T-helper 17 cell (primary cell): ENCODE measurements at places on chromosomes 7 and 10.

DNA sequence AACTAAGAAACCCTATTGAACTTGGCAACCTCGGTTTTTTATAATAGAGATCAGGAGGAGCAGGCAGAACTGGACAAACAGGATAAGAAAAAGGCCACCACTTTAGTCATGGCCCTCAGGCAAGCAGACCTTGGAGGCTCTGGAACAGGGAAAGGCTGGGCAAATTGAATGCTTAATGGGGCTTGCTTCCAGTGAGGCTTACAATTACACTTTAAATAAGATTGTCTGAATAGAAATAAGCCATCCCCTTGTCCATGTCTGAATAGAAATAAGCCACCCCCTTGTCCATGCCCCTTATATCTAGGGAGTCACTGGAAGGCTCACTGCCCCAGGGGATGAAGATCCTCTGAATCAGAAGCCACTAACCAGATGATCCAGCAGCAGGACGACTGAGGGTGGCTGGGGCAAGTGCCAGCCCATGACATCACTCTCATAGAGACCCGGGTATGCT is 40.6 kb downstream of the AKR1B15 start:
- no peak for DNase-seq

DNA sequence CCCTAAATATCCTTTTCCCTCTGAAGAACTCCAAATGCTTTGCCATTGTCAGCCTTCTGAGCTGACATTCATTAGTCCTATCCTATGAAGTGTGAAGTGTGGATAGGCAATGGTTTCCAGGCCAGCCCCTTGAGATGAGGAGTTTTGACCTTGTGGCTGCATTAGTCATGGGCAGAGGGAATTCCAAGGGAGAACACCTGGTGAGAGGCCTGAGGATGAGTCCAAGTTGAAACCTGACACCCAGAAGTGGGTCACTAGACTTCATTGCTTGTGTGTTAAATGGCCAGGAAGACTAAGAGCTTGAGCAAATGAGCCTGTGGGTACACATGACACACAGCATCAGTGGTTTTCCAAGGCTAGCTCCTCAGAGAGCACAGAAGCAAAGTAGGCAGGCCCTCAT is 260.8 kb downstream of the SKAP2 start:
- no peak for DNase-seq

DNA sequence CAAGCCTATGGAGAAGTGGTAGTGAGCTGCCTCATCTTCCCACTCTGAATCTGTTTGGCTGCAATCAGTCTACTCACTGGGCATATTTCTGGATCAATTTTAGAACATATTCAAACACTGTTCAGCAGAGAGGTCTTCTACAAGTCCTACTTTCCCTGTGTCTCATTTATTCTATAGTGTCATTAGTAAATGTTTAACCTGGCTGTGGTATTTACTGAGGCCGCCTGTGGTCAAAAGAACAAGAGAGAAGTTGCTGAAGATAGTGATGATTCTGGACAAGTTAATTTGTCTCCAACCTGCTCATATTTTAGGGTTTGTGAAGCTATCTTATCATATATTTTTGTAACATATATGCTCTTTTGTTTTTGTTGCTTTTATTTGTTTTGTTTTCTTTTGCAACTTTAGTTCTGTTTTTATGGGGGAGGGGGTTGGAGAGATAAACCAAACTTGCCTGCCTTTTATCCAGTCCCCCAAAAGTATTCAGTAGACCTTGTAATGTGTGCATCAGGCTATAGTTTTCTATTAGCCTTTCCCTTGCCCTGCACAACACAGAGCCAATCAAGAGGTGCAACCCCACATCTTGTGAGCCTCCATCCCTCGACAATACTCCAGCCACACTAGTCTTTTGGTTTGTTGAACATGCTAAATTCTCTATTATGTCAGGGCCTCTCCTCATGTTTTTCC is 362.8 kb upstream of the MBL2 start:
- DNase-seq, result no peak

GRCh38 chr7:45703373-45703821 is 129.2 kb downstream of the ADCY1 start:
- no peak for DNase-seq

DNA sequence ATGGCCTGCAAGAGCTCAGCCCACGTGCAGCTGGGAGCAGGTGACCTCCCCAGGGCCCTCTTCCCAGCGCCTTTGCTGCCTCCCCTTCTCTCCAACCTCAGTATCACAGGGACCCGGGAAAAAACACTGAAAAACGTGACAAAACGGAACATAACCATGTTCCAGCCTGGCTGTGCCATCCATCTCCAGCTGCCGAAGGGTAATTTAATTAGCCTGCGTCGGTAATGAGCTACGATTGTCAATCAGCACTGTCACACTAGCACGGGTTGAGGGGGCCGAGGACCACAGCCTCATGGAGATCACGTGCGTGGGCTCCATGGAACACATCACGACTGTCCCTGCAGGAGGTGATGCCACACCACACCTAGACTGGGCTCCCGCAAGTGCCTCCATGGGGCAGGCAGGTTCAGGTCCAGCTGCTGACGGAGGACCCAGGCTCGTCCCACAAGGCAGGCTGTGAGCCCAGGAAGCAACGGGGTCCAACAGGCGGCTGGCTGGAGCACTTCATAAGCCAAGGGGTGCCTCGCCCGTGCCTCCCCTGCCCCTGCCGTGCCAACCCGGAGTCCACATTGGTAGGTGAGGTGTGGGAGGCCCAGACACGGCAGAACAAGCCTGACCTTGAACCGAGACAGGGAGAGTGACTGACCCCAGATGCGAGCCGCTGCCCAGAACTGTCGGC is 199.5 kb downstream of the ELFN1 start:
- DNase-seq, result no peak

DNA sequence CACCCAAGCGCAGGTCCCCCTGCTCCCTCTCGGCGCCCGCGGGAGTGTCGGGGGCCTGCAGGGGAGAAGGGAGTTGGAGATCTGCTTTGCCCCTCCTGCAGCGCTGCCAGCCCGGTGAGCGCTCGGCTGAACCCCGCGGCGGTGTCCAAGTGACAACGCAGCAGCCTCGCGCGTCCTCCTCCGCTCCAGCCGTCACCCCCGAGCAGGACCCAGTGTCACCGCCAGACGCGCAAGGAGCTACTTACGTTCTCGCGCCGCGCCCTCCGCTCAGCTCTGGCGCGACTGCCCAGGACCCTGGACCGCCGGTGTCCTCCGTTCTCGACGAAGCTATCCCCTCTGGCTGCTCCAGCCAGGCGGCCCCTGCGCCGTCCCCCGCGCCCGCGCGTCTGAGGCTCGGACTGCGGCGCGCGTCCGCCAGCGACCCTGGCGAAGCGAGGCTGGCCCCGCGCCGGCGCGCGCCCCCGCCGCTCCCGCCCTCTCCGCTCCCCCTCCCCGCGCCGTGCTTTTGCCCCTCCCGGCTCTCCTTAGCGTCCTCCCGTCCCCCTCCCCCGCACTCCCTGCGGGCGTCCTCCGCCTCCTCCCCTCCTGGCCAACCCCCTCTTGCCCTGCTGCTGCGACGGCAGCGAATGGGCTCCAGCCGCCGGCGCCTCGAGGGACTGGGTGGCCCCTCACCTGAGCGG is at the start of gene NRCAM:
TSS of gene NRCAM (minus strand) at position 439 of the 680 bp plus-strand sequence. CDS start 216,372 bp downstream, outside the sequence.
- no peak for DNase-seq

- no peak for DNase-seq
Observed at GRCh38 chr10:84214046-84214572, 11.2 kb downstream of the LRIT2 start.

DNA sequence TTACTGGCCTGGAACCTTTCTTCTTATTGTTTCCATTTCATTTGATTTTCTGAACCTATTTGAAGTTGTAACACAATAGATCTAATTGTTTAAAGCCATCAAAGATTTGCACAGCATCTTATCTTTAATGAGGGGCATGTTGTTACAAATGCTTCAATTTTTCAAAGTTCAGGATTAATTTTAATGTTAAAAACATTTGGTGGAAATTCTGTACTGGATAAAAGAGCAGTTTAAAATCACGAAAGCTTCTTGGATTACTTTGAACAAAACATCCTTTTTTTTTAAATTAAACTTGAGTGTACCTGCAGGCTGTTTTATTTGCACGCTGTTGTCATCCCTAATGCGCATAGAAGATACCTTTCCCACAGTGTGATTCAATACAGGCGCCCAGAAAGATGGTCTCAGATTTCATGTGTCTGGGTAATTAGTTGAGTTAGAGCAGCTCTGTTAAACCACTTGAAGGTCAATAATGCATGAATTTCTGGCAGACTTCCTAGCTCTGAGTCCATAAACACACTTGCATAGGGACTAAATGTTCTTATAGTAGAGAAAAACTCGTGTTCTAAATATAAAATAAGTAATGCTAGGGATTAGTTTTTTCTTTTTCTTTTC is 29.3 kb upstream of the DDX50 start:
- DNase-seq, result no peak

DNA sequence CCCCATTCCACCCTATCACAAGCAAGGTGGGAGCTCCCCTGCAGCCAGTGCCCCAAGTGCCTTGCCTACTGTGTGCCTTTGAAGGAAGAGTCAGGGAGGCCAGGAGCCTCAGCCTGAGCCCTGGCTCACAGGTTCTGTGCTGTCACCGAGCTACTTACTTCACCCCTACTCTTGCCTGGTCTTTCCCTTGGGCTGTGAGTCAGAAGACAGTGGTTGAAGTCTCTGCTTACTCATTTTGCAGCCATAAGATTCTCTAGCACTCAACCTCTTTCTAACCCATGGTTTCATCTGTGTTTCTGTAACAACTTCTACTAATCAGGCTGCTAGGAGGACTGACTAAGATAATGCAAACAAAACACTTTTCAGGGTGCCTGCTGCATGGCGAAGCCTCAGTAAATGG is 114.5 kb downstream of the PLCE1 start:
- no peak for DNase-seq

DNA sequence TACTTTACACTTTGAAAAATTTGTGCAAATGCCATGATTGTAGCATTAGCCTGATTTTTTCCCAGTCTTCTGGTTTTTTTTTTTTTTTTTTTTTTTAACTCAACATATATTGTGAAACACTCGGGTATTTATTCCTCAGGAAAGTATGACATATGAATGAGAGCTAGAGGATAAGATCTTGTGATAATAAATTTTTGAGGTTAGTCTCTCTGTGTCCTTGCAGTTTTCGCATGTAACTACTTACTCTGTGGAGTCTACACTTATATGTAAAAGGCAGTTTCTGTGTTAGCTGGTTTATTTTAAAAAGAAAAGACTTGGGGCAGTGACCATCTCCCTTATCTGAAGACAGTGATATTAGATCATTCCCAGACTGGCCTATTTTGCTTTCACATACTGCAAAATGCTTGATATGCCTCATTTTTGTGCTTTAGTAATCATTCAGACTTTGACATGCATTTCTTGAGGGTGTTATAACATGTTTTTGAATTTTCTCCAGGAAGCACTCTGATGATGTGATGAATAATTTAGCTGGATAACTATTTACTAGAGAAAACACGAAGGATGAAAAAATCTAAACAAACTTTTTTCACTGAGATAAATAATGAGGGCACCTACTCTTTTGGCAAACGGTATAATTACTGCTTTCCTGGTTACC is 371.0 kb downstream of the NRG3 start:
- no peak for DNase-seq

GRCh38 chr10:55378196-55378595 is 577.2 kb upstream of the PCDH15 start:
- no peak for DNase-seq

DNA sequence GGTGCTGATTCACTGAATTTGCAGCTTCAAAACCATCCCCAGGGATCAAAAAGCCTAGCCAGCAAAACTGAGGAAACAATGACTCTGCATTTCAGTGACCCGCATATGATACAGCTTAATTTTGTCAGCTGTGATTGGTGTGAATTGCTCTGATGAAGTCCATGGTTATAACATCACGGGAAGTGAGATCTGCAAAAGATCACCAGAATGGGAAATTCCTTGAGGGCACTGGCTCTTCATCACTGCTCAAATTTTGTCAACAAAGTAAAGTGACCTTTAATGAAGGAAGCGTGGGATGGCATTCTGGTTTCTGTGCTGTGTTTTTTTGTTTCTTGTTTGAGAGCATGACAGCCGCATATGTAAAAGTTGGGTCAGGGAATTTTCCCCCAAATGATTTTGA is 745.9 kb downstream of the GATA3 start:
- no peak for DNase-seq

- DNase-seq, result no peak
Observed at GRCh38 chr10:64379898-64380297, 858.7 kb downstream of the REEP3 start.

DNA sequence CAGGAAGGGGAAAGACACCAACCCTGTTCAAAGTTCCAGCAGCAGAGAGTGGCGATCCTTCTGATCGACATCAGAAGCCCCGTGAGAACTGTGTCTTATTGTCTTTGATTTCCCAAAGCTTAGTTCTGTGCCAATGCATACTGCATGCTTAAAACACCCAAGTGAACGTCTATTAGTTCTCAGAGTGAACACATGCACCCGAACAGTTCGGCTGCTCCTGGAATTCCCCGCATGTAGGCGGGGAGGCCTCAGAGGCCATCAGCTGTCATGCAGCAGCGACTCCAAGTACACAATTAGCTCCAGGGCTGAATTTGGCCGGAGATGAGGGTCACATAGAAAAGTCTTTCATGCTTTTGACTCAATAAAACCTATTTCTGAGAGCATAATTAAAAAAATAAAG is 276.9 kb downstream of the ZMYND11 start:
- DNase-seq, result no peak

DNA sequence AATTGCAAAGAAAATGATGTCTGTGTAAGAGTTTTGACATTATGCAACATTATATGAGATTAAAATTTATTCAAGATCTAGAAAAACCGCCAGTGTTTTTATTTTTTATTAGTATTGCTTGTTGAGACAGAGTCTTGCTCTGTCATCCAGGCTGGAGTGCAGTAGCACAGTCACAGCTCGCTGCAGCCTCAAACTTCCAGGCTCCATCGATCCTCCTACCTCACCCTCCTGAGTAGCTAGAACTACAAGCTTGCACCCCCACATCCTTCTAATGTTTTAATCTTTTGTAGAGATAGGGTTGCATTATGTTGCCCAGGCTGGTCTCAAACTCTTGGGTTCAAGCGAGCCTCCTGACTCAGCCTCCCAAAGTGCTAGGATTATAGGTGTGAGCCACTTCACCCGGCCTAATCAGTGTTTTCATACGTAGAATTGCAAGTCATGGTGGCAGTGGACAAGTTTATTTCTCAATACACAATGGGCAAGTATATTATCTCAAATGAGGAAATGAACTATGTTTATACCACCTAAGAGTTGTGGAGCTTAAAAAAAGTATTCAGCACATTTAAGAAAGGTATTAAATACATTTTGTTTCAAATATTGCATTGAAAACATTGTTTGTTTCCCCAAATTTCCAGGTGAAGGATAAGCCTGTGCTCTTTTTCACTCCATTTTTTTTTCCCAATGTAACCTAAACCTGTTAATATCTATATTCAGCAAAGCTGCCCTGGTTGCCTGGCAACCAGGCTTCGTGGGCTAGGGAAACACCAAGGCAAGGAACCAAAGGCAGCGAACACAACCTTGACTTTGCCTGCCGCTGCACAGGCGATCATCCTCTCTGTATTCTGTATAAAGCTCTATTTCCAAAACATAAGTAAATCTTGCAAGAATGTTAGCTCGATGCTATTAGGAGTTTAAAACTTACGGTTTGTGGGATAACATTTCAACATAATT is 163.9 kb downstream of the CACNB2 start:
- DNase-seq, result no peak
